ENCODE measurements at places on chromosomes 12 and 14.

- DNase-seq, result no peak
Observed at GRCh38 chr12:106282457-106283097, 20.0 kb upstream of the TCP11L2 start.

- DNase-seq, result no peak
Observed at GRCh38 chr12:106766393-106766826, 8.1 kb upstream of the RIC8B start.

- DNase-seq, result no peak
Observed at GRCh38 chr14:86035882-86036281, 505.9 kb downstream of the FLRT2 start.

DNA sequence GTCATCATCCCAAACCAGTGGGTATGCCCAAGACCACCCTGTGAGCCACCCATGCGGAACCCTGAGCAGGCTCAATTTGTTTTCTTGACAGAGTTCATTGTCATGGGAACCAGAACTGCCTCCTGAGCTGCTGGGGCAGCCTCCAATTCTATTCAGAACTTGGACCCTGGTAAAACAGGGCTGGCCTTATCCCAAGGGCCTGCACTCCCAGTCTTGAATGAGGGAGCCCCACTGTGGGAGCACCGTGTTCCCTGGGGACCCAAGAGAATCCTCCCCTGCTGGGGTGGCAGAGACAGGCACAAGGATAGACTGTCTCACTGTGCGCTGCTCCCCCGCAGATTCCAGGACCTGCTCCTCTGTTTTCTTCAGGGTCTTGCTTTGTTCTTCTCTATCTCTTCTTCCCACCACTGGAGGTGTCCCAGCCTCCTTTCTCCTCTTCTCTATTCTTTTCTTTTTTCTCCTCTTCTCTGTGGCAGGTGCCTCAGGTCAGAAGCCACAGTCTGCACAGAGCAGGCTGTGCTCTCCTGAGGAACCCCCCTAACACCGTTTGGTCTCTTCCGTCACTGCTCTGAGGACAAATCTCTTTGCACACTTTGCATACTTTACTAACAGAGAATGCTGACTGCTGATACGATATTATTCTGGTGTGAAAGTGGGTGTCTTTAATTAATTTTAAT lies 31.2 kb upstream of the CHPT1 start:
- DNase-seq, result no peak

GRCh38 chr12:64733857-64734256 lies 25.3 kb downstream of the GNS start:
- DNase-seq, result no peak

DNA sequence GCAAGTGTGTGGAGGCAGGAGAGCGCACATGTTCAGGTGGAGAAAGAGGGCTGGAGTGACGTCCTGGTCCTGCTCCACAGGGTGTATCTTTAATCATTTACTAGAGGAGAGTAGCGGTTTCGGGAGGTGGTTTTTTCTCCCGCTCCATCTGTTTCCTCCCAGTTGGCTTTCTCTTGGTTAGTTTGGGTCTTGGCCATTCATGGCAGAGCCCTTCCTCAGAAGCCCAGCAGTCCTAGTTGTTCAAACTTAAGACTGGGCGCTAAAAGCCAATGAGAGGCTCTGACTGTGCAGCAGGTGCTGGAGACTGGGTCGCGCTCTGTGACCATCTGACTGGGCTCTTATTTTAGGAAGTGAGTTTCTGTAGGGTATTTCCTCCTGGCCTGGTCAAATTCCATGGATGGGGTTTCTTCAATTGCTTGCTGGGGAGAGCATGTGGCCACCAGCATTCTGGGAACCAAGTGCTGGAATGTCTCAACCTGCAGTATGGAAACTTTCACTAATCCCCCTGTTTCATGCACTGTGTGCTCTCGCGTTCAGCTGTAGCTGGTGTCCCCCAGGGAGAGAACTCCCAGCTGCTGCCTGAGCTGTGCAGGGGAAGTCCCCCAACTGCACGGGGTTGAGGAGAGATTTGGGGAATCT lies 27.4 kb upstream of the TSPAN9 start:
- no peak for DNase-seq

DNA sequence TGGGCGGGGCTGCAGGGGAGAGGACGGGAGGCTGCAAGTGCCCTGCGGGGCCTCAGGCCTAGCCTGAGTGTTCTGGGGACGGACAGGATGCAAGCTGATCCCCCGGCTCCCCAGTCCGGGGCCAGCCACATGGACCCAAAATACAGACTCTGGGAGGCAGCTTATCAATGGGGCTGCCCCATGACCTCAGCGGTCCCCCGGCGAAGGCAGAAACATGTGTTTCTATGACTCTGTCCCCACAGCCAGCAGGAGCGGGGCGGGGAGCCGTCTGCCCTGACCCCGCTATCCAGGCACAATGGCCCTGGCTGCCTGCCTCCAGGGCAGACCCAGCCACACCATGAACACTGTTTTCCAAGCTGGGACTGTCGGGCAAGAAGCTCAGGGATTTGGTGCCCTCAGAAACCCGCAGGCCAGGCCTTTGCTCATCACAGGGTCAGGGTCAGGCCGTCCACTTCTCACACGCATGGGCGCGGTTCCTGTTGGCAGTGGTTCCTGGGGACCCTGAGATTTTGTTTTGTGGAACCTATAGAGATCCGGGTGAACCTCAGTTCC lies 75.0 kb downstream of the RFLNA start:
- no peak for DNase-seq

DNA sequence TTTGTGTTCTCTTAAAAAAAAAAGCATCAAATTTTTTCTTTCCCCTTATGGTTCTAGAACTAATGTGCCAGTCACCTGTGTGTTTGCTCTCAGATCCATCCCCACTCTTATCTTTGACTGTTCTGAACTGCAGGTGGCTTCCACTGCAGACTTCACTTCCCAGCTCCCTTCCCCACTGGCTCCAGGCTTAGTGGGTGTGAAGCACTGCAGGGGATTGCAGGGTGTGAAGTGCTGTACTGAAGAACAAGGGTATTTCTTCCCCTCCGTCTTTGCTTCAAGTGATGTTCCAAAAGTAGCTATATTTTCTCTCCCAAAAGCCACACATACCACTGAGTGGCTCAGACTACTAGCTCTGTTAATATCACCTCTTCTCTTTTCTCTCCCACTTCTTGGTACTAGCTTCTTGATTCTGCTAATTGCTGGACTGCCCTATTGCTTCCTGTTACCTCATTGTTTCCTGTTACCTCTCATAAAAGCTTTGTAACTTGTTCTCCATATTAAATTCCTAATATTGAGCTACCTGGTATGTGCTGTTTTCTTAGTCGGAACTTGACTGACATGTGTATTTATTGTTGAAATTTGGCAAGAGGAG lies 115.4 kb upstream of the PRICKLE1 start:
- DNase-seq, result no peak

- no peak for DNase-seq
Observed at GRCh38 chr12:52097045-52097666, 17.7 kb downstream of the SMIM41 start.

DNA sequence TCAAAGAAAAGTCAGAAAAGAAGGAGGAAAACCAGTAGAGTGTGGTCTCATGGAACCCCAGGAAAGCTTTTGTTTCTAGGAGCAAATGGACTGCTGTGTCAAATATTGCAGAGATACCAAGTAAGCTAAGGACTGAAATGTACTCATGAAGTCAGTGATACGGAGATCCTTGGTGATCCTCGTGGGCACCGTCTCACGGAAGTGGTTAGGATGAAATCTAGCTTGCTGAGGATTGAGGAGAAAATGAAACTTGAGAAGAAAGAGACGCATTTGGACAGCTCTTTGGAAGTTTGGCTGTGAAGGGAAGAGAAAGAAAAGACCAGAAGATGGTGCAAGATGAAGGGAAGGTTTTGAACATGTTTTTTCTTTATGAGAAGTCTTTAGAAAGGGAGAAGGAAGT lies 104.0 kb upstream of the CCND2 start:
- DNase-seq, result no peak

All from HFF-Myc (cell line).